ENCODE measurements at places on chromosomes 12 and 14.
A peak's percentile ranks its signal among the peaks of the same experiment; 100 is the strongest.

GRCh38 chr12:56593909-56594621, 36.1 kb downstream of the BAZ2A start:
- peak; percentile 18 for DNase-seq

DNA sequence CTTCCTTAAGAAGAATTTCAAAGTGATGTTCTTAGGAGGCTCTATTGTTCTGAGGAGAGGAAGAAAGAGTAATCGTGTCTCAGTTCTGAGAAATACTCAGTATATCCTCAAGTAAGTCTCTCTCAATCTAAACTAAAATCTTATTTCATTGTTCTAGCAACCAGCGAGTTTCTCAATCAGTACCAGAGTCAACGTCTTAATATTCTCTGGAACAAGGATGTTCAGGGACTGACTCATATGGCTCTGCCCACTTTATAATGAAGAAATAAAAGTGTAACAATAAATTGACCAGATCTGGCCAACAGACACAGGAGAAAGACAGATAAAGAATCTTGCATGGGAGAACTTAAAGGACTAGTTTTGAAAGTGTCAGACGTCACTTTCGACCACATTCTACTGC, 469.8 kb upstream of the FLRT2 start:
- DNase-seq, result no peak

- DNase-seq, result no peak
These were observed 32.8 kb downstream of the UBE3B start for GRCh38 chr12:109510196-109510595.

- DNase-seq, result peak; percentile 68
These were observed 2.1 kb upstream of the INHBE start for GRCh38 chr12:57452937-57453509.

DNA sequence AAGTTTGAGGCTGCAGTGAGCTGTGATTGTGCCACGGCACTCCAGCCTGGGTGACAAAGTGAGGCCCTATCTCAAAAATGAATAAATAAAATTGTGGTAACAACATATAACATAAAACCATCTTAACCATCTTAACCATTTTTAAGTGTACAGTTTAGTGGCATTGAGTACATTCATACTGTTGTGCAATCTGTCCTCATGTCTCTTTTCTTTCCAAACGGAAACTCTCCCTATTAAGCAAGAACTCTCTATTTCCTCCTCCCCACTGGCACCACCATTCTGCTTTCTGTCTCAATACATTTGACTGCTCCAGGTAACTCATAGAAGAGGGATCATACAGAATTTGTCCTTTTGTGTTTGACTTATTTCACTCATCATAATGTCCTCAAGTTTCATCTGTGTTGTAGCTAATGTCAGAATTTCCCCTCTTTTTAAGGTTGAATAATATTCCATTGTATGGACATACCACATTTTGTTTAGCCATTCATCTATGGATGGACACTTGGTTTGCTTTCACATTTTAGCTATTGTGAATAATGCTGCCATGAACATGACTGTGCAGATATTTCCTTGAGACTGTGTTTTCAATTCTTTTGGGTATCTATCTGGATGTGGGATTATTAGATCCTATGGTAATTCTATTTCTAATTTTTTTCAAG, 4.4 kb upstream of the MARK3 start:
- no peak for DNase-seq

DNA sequence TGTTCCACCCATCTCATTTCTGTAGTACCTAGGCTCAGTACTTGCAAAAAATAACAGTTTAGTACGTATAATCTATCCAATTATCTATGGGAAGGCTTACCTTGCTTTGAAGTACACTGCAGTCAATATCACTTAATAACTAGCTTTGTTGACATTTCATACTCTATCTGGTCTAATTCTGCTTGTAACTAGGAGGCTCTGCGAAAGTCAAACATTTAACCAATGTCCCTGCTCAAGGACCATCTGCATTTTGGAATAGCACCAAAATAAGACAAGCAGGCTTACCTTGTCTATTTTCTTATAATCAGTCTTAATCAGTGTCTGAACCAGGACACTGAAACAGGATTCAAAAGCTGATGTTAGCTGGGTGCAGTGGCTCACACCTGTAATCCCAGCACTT, 39.9 kb downstream of the SLC25A47 start:
- no peak for DNase-seq

- no peak for DNase-seq
These were observed 19.1 kb upstream of the KCNK13 start for GRCh38 chr14:90042496-90043252.

GRCh38 chr14:103313704-103314103, 20.3 kb upstream of the EIF5 start:
- DNase-seq, result no peak

- DNase-seq, result no peak
These were observed 96.1 kb downstream of the SCN8A start for GRCh38 chr12:51687177-51687576.

GRCh38 chr12:65364046-65364445, 85.6 kb downstream of the MSRB3 start:
- no peak for DNase-seq

GRCh38 chr12:71731439-71732356, 23.0 kb upstream of the RAB21 start:
- no peak for DNase-seq
